ENCODE measurements at places on chromosomes 11 and 22.

DNA sequence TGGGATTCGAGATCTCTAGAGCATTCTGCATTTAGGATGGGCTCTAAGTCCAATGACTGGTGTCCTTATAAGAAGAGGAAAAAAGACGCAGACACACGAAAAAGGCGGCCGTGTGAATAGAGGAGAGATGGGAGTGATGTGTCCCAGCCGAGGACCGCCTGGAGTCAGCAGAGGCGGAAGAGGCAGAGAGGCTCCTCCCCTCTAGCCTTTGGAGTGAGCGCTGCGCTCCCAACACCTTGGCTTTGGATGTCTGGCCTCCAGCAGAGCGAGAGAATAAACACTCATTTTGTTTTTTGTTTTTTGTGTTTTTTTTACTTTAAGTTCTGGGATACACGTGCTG is 83.0 kb upstream of the RTL6 start:
- no peak for DNase-seq

DNA sequence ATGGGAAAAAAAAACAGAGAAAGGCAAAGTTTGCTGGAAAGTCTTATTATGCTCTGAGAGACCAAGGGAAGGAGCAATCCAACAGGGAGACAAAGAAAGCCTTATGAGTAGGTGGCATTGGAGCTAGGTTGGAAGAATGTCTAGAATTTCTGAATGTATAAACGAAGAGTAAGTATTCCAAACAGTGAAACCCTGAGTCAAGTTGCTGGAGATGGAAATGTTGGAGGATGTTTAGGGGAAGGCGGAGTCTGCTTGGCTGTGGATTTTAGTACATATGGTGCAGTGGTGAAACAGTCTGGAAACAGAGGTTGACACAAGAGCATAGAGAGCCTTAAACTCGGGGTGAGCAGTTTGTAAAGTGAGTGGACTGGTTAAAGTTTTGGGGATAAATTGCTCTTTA is 314.8 kb upstream of the CADM1 start:
- DNase-seq = no peak

DNA sequence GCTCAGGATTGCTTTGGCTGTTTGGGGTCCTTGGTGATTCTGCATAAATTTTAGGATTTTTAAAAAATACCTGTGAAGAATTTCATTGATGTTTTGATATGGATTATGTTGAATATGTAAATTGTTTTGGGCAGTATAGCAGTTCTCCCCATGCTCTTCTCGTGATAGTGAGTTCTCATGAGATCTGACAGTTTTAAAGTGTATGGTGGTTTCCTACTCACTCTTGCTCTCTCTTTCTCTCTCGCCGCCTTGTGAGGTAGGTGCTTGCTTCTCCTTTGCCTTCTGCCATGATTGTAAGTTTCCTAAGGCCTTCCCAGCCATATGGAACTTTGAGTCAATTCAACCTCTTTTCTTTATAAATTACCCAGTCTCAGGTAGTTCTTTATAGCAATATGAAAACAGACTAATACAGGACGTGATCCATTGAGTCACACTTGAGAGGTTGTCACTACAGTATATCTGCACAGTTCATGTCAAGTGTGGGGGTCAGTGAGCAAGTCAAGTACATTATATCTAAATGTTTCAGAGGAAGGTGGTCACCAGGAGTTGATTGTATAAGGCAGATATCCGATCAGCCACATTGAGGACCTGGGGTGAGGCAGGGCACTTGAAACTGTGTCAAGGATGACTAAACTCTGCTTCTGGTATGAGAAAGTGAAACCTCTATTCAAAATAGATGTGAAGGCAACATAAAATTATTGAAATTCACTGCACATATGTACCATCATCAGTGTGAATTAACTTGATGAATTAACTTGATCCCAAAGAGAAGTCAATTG is 70.7 kb upstream of the CCDC179 start:
- DNase-seq = no peak

GRCh38 chr22:49025791-49026493 is 801.7 kb downstream of the BRD1 start:
- no peak for DNase-seq

DNA sequence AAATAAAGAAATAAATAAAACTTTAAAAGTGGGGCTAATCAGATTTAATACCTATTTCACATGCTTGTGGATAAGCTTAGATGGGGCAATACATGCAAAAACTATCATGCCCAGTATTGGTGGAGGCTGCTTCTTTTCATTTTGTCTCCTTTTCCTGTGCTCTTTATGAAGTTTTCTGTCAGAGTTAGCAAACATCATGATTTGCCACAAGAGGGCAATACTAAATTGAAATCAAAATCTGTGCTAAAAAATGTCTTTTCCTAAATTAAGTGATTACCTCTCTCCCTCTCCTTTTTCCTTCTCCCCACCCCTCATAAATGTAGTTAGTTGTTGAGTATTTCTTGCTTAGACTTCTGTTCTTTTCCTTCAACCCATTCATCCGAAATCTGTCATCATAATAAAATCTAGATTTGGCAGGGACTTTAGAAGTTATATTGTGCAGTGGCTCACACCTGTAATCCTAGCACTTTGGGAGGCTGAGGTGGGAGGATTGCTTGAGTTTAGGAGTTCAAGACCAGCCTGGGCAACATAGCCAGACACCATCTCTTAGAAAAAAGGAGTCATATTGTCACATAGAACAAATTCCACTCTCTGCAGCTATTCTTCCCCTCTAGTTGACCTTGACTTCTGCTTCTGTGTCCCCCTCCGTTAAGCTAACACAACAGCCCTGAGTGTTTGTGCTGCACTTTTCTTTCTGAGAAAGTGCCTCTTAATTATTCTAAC is 4.7 kb upstream of the ARHGAP42 start:
- DNase-seq = no peak

DNA sequence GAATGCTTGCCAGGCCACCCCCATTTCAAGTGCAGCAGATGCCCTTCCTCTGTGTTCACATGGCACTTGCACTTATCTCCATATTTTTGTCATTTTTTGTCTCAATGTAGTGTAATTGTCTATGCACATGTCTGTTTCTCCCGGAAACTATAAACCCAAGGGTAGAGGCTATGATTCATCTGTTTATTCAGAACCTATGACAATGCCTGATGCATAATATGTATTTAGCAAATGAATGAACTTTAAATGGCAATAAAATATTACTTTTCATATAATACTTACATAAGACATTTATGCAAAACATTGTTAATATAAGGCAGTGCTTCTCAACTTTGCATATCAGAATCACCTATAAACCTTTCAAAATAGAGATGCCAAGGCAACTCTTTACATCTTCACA is 6.7 kb downstream of the PAK1 start:
- no peak for DNase-seq

DNA sequence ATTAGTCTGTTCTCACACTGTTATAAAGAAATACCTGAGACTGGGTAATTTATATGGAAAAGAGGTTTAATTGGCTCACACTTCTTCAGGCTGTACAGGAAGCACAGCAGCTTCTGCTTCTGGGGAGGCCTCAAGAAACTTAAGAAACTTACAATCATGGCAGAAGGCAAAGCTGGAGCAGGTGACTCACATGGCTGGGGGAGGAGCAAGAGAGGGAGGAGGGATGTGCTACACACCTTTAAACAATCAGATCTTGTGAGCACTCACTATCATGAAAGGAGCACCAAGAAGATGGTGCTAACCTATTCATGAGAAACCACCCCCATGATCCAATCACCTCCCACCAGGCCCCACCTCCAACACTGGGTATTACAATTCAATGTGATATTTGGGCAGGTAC is 381.6 kb downstream of the ETS1 start:
- DNase-seq = no peak

- DNase-seq = no peak
Measured at GRCh38 chr11:69496202-69496557, 14.7 kb downstream of the LINC01488 start.

DNA sequence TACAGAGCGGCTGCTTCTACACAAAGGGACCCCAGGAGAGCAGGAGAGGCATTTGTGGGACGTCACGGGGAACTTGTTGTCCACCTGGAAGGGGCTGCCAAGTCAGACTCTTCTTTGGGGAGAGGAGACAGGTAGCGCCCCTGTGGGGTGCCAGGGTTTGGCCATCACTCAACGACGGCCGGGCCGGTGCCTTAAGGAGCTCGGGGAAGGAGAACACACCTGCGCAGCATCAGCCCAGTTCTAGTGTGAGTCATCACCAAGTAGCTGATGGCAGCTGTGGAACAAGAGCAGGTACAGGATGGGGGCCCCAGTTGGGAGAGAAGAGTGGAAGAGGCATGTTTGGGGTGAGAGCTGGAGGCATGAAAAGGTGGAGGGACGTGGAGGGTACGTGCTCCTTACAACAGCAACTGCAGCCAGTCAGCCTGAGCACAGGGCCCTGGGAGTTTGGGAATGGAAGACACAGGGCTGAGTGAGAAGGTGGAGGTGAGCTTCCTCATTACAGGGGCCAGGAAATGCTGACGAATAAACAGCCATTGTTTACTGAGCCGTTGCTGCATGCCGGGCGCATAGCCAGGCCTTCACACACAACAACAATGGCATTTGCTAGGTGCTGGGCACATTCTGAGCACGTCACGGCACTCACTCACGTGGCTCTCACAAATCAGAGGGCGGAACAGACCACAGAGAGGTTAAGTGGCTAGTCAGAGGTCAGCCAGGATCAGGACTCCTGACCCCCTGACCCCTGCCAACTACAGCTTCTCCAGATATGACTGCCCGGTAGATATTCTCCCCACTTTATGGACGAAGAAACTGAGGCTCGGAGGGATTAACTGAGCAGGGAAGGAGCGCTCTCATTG is 29.1 kb upstream of the TP53I11 start:
- no peak for DNase-seq

DNA sequence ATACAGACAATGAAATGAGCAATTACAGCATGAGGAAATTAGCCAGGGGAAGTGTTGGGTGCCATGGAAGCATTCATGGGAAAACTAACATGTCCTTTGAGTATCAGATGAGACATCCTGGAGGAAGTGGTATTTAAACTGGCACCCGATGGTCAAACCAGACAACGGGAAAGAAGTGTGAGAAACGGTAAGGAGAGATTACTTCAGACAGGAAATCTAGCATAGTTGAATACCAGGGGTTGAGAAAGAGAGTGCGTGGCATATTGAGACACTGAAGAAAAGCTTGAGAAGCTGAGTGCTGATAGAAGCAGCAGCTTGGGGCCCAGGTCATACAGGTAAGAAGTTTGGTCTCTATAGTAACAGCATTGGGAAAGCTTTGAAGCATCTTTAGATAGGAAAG is 175.3 kb downstream of the C11orf87 start:
- no peak for DNase-seq

GRCh38 chr11:94089341-94089740 is 39.3 kb upstream of the PANX1 start:
- DNase-seq = no peak

DNA sequence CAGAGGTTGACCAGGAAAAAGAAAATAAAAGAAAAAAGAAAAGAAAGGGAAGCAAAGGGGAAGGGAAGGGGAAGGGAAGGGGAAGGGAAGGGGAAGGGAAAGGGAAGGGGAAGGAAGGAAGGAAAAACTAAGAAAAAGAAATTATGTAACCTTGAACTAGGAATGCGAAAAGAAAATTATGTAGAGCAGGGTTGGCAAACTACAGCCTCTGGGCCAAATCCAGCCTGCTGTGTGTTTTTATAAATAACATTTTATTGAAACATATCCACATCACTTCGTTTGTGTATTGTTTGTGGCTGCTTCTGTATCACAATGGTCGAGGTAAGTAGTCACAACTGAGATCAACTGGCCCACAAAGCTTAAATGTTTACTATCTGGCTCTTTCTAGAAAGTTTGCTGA is 56.7 kb downstream of the CLPB start:
- no peak for DNase-seq

- no peak for DNase-seq
Measured at GRCh38 chr11:134574425-134574824, 162.4 kb upstream of the B3GAT1 start.

GRCh38 chr11:133163463-133164419 is 368.6 kb downstream of the OPCML start:
- DNase-seq = no peak

GRCh38 chr11:27191639-27192038 is 151.0 kb downstream of the BBOX1 start:
- no peak for DNase-seq

- no peak for DNase-seq
Measured at GRCh38 chr11:109130910-109131309, 291.1 kb upstream of the C11orf87 start.

- DNase-seq = no peak
Measured at GRCh38 chr22:47015589-47016178, 253.2 kb downstream of the TBC1D22A start.

DNA sequence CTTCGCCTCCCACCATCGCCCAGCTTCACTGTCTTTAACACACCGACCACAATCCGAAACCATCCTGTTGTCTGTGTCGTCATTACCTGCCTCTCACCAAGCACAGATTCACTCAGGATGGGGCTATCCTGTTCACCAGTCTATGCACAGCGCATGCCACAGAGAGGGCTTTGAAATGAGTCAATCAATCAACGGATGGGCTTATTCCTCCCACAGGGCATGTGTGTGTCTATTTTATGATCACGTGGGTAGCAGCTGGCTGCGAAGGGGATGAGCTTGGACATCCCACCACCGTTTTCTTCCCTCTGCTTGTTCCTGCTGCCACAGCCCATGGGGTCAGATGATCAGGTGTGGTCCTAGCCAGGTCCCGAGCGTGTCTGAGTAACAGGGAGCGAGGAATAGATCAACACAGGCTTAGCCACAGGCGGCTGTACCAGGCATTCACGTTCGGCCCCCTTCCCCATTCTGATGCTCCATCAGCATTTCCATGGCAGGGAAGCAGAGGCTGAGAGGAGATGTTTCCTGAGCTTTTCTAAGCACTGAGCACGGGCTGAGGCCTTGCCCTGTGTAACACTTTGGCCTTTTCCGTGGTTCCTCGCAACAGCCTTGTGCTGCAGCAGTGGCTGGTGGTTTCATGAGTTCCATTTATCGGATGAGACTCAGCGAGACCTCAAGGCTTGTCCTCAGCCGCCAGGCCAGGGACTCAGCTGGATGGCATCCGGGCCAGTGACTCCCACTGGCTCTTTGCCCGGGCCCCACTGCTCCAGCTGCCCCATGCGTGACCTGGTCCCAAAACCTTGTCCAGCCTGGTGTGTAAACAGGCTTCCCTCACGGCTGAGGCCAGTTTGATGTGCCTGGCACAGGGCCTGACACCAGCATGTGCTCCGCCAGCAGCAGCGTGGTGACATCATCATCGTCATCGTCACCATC is 48.1 kb upstream of the FGF3 start:
- no peak for DNase-seq

DNA sequence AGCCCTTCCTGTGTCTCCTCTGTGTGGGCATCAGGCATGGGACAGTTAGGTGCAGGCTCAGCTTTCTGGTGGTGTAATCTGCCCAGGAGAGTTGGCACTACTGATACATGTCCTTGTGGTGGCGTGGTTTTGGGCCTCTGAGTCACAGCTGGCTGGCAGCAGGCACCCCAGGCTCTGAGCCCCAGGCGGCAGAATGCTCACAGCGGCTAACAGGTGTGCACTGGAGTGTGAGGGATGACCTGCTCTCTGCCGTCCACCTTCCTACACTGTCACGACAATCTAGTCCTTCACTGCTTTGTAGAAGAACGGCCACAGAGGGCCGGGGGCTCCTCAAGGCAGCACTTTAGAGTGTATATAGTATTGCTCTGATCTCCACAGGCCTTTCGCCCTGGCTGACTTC is 100.3 kb upstream of the PITPNB start:
- no peak for DNase-seq

GRCh38 chr11:38818720-38819119 is 2220.7 kb upstream of the RAG2 start:
- DNase-seq = no peak
